Foreskin keratinocyte (primary cell): ENCODE measurements at places on chromosomes 6 and 20. TPM values are rescaled to one million over a fixed set of nuclear protein-coding genes. Genes with fewer than 3 reads are reported as not detected.

The LINC00237 gene
- total RNA-seq: not detected in 2 replicates

GRCh38 chr20:55540013-55540412, 465.3 kb downstream of the CBLN4 start:
- DNase-seq: peak; percentile 87

DNA sequence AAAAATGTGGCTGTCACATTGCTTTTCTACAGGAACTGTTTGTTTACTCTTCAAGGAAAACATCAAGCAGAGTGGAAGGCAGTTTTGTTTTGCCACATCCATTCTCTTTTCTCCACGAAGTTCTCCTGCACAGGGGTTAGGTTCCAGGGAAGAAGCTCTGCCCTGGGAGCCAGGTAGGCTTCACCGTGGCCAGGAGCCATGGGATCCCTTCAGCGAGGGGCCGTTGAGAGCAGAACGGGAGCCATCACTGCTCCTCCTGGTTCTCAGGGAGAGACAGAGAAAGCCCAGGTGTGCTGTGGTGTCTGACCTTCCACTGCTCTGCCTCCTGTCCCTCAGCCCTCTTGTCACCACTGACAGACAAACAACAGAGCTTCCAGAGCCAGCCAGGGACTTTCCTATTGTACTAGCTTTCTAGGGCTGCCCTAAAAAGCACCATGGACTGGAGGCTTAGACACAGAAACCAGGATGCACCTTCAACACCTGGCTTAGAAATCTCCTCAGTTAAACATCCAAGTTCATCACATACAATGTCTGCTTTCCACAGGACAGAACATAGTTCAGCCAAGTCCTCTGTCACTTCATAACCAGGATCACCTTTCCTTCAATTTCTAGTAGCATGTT, 75.6 kb upstream of the SLC22A23 start:
- no peak for DNase-seq

The GPSM3 gene
- 12.3 and 13.2 TPM in 2 replicates for total RNA-seq

GRCh38 chr6:9831783-9832182, 583.1 kb downstream of the TFAP2A start:
- no peak for DNase-seq

The GPR6 gene
- not detected in 2 replicates for total RNA-seq

The PXT1 gene
- not detected in 2 replicates for total RNA-seq

GRCh38 chr6:148285205-148285604, 57.4 kb upstream of the SASH1 start:
- DNase-seq: no peak

GRCh38 chr20:43415661-43416430, 41.9 kb upstream of the SRSF6 start:
- DNase-seq: no peak

DNA sequence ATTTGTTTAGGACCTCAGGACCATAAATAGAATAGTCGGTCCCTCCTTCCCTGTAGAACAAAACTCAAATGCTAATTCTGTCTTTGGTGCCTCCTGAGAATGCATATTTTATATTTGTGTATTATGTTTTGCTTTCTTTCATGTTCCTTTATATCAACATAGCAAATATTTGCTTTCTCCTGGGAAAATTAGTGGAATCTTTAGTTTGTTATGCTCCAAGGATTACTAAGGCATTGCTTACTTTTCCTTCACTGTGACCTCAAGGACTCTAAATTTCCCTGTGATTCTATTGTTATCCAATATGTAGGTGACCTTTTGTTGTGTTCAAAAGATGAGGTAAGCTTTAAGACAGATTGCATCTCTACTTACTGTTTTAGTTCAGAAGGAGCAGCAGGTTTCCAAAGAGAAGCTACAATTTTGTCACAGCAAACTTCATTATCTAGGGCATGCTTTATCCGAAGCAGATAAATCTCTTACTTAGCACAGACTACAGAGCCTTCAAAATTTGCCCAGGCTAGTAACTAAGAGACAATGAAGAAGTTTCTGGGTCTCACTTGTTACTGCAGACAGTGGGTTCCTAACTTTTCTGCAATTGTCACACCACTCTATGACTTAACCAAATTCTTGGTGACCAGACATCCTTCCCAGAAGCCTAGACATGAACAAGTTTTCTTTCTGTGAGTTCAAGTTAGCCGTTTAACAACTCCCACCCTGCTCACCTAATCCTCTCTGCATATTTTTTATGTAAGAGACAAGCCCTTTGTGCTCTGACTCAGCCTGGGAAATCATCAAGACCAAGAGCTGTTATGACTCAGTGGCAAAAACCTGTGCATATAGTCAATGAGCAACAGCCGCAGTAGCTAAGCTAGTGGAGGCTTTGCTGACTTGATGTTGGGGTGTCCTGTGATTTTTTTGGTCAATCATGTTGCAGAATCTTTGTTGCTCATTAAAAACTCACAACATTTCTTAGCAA, 378.8 kb downstream of the QKI start:
- peak; percentile 81 for DNase-seq

- peak; percentile 86 for DNase-seq
Measured at GRCh38 chr6:143225929-143226328, 165.2 kb downstream of the AIG1 start.

The KHDC3L gene
- not detected in 2 replicates for total RNA-seq
